Kidney tubule cell (primary cell): ENCODE measurements at places on chromosomes 13 and 19.

DNA sequence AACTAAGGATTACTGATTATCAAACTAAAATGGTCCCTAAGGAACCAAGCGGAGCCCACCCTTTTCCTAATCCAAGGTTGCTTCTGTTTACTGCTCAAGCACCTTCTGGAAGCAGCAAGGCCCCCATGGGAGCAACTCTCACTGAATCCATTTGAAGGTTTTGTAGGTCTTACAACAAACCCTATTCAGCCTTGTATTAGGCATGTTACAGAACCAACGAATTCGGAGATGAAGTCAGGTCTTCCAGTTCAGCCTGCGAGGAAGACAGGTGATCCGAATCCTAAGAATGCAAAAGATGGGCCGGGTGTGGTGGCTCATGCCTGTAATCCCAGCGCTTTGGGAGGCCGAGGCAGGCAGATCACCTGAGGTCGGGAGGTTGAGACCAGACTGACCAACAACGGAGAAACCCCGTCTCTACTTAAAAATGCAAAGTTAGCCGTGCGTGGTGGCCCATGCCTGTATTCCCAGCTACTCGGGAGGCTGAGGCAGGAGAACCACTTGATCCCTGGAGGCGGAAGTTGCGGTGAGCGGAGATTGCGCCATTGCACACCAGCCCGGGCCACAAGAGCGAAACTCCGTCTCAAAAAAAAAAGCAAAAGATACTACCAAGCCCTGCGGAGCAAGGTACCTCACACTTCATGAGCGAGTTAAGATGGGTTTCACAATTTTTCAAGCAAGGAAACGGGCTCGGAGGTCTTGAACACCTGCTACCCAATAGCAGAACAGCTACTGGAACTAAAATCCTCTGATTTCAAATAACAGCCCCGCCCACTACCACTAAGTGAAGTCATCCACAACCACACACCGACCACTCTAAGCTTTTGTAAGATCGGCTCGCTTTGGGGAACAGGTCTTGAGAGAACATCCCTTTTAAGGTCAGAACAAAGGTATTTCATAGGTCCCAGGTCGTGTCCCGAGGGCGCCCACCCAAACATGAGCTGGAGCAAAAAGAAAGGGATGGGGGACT, 609 bp downstream of the ZAR1L start:
- peak; percentile 39 for DNase-seq

DNA sequence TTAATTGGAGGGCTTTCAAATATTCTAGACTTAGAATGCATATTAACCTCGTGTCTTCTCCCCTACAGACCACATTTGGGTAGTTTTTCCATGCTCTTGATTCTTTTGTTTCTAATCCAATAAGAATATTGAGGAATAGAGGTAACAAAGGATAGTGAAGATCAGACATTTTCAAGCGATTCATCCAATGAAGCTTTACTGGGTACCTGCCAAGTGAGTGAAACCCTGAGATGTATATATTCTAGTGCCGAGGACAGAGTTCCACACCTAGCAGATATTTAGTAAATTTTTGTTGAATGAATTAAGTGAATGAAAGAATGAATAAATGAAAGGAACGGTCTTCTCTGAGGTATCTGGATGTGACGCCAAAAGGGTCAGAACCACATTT, 442 bp upstream of the RFC3 start:
- no peak for DNase-seq

DNA sequence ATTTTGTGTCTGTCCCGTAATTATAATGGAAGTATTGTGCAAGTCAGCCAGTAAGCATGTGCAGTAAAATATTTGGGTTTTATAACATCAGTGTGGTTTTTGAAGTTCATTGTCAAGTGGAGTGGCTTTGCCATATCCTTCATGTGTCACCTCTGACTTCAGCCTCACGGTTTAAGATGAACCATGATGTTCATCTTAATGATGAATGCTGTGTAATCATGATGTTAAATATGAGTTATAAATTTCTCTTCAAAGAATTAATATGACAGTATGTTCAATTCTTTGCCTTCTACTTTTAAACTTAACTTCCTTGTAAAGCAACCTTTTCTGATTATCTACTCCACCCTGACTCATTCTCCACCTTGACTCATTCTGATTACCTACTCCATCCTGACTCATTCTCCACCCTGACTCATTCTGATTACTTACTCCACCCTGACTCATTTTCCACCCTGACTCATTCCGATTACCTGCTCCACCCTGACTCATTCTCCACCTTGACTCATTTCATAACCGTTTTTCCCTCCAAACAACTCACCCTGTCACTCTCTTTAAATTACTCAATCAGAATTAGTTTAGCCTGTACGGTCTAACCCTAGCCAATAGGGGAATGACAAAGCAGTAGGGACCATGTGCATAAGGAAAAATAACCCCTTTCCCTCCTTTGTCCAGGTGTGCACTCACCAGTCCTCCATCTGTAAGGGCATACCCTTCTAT, 50.3 kb upstream of the ANKRD10 start:
- peak; percentile 95 for DNase-seq

- no peak for DNase-seq
Measured at GRCh38 chr13:50344717-50345116, 329.5 kb downstream of the KCNRG start.

GRCh38 chr19:3047496-3048189, 14.7 kb downstream of the TLE5 start:
- DNase-seq = peak; percentile 37
